ENCODE measurements at places on chromosomes 5 and 9. TPM values are rescaled to one million over a fixed set of nuclear protein-coding genes. Genes with fewer than 3 reads are reported as not detected.

DNA sequence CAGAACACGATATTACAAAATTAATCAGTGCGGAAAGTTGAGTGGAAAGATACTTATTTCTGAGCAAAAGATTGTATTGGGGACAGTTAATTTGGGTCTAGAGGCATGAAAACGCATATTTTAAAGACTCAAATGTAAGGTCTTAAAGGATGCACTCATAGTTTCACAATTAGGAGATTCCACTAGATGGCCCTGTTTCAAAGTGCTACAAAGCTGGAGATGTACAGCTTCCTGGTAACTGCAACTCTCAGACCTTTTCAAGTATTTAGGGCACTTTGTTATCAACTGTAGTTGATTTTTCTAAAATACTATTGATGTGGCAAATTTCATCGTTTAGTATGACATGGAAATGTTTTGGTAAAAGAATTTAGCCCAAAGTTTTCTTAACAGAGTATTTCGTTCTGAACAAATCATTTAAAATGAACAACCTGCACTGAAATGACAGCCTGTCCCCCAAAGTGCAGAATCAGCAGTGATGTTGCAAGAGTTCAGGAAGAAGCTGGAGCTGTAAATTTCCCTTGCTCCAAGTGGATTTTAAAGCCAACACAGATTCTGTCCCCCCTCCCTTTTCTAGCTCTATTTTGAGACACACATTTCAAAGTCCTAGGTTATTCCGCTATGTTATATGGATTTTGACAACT is 16.2 kb upstream of the NDUFB6 start:
- DNase-seq: no peak

GRCh38 chr5:178376921-178377582 is 144.4 kb upstream of the PHYKPL start:
- DNase-seq: no peak

The TMC1 gene
- total RNA-seq: not detected

The GOLM1 gene
- total RNA-seq: 59.7 TPM

GRCh38 chr5:74995926-74996325 is 56.4 kb downstream of the GCNT4 start:
- DNase-seq: no peak

DNA sequence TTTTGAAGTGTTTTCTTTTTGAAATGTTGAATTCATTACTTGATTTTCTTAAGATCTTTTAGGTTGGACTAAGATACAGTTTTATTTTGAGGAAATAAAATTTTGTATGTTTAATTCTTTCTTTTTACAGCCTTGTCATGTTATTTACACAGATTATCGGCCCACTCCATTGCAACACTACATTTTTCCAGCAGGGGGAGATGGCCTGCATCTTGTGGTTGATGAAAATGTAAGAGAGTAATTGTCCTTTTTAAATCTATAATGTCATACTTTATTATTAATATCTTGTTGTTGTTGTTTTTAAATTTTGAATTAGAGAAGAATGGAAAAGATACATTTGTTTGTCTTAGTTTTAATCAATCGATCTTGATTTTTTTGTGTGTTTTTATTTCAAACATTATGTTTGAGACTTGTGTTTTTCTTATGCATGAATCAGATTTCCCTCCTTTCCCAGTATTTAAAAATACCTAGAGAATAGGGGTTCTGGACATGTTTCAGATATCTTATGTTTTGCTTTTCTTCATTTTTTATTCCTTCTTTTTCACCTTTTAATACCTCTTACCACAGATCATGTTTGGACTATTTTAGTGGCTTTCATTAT is 36.7 kb downstream of the MTREX start:
- DNase-seq: peak; percentile 87

GRCh38 chr5:74242516-74242915 is 398.0 kb downstream of the ENC1 start:
- no peak for DNase-seq
